ENCODE measurements at places on chromosomes 4 and X.

DNA sequence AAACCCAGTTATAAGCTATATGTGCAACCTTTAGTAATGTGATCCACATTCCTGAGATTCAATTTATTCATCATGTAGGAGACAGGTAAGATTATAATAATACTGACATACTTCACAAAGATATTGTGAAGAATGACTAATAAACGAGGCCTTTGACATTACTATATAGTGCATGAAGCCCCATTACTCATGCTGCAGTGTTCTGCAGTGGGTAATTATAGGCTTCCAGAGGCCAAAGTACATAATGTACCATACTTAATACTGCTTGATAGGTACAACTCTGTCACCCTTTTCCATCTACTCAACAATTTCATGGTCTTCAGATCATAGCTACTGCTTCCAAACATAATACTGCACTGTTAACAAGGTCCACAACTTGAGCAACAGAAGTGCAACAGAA lies 68.9 kb downstream of the COL25A1 start:
- no peak overlapping the region for H3K4me3 ChIP-seq
- no peaks in the 10 kb centered on the region for H3K36me3 ChIP-seq
- no peaks in the 10 kb centered on the region for H3K4me1 ChIP-seq
- H3K27me3 ChIP-seq = no peaks in the 10 kb centered on the region
- H3K27ac ChIP-seq = no peak overlapping the region

- DNase-seq = no peak
- H3K4me1 ChIP-seq = peaks cover 8% of the 10 kb centered on the region
- no peak overlapping the region for H3K4me3 ChIP-seq
- no peaks in the 10 kb centered on the region for H3K27me3 ChIP-seq
- H3K36me3 ChIP-seq = peaks cover 9% of the 10 kb centered on the region
These were observed 85.3 kb downstream of the GATB start for GRCh38 chr4:151675411-151675971.

GRCh38 chr4:53584658-53585057 lies 6.6 kb downstream of the LNX1 start:
- H3K4me3 ChIP-seq = no peak overlapping the region
- no peaks in the 10 kb centered on the region for H3K27me3 ChIP-seq
- DNase-seq = no peak
- H3K27ac ChIP-seq = no peak overlapping the region
- no peaks in the 10 kb centered on the region for H3K36me3 ChIP-seq

- H3K4me1 ChIP-seq = no peaks in the 10 kb centered on the region
- no peak for DNase-seq
- H3K27ac ChIP-seq = no peak overlapping the region
- 0 out of 3 replicates have a peak, but pooled peaks cover 5% of the 10 kb centered on the region for H3K36me3 ChIP-seq
- no peak overlapping the region for H3K4me3 ChIP-seq
These were observed 89.9 kb upstream of the TLR2 start for GRCh38 chr4:153594210-153594609.

DNA sequence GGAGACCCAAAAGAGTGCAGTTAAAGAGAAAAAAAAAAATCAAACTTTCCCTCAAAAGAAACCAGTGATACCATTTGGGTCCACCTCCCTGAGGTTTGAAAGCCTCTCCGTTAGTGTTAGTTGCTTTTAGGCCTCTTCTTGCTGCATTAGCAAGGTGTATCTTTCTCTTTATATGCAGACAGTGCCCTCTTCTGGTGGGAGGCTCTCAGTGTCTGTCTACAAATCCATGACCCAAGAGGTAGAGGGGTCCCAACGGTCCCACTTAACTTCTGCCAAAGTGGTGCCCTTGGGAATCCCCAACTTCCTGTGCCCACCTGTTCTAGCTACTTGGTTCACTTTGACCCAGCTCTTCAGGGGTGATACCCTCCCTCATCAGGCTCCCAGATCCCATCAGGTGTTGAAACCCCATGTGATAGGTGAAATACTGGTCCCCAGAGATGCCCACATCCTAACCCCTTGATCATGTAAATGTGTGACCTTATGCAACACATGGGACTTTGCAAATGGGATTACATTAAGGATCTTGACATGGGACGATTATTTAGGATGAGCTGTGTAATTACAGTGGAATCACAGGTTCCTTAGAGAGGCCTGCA lies 63.7 kb upstream of the CD99 start:
- no peak overlapping the region for H3K27ac ChIP-seq
- H3K4me1 ChIP-seq = no peaks in the 10 kb centered on the region
- peaks cover 11% of the 10 kb centered on the region for H3K36me3 ChIP-seq
- H3K4me3 ChIP-seq = no peak overlapping the region

GRCh38 chrX:110374559-110374958 lies 15.9 kb downstream of the RTL9 start:
- no peak overlapping the region for H3K4me3 ChIP-seq
- H3K27me3 ChIP-seq = no peaks in the 10 kb centered on the region
- no peaks in the 10 kb centered on the region for H3K4me1 ChIP-seq

GRCh38 chrX:33171041-33171440 lies 40.3 kb downstream of the DMD start:
- H3K27me3 ChIP-seq = no peaks in the 10 kb centered on the region
- no peak for DNase-seq
- H3K36me3 ChIP-seq = no peaks in the 10 kb centered on the region
- no peak overlapping the region for H3K27ac ChIP-seq

DNA sequence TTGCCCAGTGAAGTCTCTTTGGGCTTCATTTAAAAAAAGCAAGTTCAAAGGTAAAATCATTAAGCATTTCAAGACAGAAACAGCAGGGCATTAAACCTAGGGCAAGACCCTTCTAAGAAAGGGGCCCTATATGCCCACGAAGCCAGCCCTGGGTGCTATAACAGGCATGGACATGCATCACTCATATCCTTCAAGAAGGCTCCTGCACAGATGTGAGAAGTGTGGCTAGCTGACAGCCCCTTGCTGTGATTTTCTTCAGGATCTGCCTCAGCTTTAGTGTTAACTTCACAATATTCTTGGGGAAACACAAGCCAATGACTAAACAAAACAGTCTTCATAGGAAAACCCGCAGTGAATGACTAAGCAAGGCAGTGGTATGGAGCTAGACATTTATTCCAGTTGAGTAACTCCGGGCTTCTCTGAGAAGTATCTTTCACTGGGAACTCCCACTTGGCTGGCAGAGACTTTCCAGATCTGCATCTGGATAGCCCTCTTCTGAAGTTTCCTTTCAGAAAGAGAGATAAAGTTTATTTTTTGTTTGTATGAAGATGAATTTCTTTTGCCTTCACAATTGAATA lies 11.9 kb upstream of the MAOA start:
- no peak for DNase-seq
- no peak overlapping the region for H3K27ac ChIP-seq
- H3K36me3 ChIP-seq = no peaks in the 10 kb centered on the region
- no peak overlapping the region for H3K4me3 ChIP-seq

DNA sequence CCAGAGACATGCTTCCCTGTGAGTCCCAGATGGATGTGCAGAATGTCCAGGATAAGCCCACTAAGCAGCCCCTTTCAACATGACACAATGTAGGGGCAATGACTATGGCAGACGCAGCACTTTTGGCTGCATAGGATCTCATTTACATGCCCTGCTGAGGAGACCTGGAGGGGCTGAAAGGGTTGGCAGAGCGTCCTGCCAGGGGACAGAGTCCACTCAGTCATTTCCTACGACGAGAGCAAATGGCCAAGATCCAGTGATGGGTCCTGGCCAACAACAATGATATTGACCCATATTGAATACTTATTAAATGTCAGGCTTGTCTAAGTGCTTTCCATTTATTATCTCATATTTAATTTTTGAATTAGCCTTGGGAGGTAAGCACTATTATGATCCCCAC lies 41.4 kb downstream of the LGI2 start:
- no peak overlapping the region for H3K4me3 ChIP-seq
- no peak for DNase-seq
- H3K27ac ChIP-seq = no peak overlapping the region
- no peaks in the 10 kb centered on the region for H3K4me1 ChIP-seq
- no peaks in the 10 kb centered on the region for H3K36me3 ChIP-seq

DNA sequence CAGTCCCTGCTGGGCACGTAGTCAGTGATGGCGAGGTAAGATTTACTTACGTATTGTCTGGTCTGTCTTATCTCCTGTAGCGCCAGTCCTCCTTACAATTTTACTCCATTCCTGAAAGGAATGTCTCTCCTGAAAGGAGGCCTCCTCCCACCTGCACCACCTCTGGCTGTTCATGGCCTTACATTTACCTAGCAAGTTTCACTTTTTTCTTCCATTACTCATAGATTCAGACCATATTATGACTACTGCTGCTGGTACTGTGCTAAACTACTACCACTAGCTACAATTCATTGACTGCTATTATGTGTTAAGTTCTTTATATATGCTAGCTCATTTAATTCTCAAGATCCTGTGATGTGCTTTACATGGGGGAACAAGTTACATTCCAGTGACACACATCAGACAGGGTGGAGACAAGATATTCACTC lies 189.9 kb downstream of the BMPR1B start:
- H3K4me3 ChIP-seq = no peak overlapping the region
- no peak overlapping the region for H3K27ac ChIP-seq
- no peaks in the 10 kb centered on the region for H3K4me1 ChIP-seq
- no peak for DNase-seq
- no peaks in the 10 kb centered on the region for H3K36me3 ChIP-seq

DNA sequence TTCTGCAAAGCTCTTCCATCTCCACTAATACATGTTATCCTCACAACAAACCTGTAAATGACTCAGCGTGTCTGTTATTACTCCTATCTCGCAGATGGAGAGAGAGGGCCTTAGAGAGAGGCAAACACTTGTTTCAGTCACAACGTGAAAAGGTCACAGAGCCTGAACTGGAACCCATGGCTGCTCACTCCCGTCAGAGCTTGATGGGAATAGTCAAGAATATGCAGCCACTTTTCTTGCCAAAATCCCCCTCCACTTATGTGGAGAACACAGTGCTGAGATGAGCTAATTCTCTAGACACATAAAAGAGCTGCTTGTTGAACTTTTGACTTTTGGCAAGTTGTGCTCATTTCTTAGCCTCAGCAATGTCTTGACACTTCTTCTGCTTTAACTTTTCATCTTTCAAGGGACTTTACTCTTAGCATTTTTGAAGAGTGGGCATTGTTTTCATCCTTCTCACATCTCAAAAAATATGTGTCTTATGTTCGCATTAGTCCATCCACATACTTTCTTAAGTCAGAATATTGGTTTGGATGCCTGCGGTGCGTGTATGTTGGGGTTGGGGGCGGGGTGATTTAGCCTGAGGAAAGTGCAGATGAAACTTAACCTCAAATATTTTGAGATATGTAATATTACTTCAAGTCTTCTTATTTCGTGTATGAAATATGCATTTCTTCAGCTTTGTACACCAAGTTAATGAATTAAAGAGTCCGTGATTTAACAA lies 69.2 kb downstream of the SYNPO2 start:
- no peak for DNase-seq
- no peaks in the 10 kb centered on the region for H3K27me3 ChIP-seq
- no peak overlapping the region for H3K4me3 ChIP-seq
- no peaks in the 10 kb centered on the region for H3K4me1 ChIP-seq
- H3K36me3 ChIP-seq = no peaks in the 10 kb centered on the region
- H3K27ac ChIP-seq = no peak overlapping the region

DNA sequence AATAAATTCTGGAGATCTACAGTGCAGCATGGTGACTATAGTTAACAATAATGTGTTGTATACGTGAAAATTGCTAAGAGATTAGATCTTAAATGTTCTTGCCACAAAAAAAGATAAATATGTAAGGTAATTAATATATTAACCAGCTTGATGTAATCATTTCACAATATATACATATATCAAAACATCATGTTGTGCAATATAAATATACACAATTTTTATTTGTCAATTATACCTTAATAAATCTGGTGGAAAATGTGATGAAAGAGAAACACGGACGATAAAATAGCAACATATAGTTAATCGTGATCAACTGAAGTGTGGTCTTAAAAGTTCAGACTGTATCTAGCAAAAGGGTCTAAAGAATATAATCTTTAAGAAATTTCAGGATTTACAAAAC lies 16.5 kb upstream of the NDNF start:
- no peak overlapping the region for H3K27ac ChIP-seq
- no peak overlapping the region for H3K4me3 ChIP-seq
- no peaks in the 10 kb centered on the region for H3K4me1 ChIP-seq
- no peaks in the 10 kb centered on the region for H3K27me3 ChIP-seq
- H3K36me3 ChIP-seq = no peaks in the 10 kb centered on the region
- DNase-seq = no peak

DNA sequence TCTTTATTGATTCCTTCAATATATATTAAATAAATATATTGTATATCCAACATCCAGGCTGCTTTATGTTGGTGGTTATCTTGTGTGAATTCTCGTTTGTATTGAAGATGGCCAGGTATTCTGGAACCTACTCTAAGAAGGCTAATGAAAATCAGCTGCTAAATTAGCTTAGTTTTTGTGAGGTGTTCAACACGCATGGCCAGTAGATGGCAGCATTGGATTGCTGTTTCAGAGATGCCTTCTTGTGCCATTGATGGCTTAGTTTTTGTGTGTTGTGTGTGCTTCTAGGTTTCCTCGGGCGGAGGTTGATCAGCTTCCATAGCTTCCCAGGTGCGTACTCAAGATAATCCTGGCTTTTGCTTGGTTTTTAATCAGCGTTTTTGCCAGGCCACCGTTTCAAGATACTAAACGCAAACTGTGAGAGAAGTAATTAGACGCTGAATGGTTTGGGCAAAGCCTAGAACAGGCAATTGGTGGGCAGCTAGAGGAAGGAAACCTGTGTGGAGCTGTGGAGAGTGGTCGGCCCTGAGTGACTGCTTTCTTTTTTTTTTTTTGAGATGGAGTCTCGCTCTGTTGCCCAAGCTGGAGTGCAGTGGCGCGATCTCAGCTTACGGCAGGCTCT lies 15.1 kb downstream of the NOCT start:
- H3K36me3 ChIP-seq = peaks cover 11% of the 10 kb centered on the region
- no peak overlapping the region for H3K27ac ChIP-seq
- peak; percentile 67 for DNase-seq
- no peak overlapping the region for H3K4me3 ChIP-seq
- H3K27me3 ChIP-seq = no peaks in the 10 kb centered on the region

DNA sequence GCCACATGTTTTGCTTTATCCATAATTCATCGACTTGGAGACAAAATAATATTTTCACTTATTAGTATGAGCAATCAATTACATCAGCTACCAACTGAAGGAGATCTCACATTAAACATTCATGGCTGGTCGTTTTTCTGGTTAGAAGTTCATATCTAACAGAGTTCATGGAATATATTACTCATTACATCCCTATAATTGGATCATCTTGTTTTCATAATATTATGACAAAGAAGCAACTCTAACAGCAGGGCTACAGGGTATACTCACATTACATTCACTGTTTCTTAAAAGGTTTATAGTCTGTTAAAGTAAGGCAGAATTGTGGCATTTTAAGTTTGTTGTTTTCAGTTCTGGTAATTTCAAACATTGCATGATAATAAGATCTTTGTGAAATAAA lies 33.0 kb downstream of the GSTCD start:
- H3K36me3 ChIP-seq = no peaks in the 10 kb centered on the region
- no peaks in the 10 kb centered on the region for H3K27me3 ChIP-seq
- DNase-seq = no peak
- H3K4me1 ChIP-seq = no peaks in the 10 kb centered on the region
- no peak overlapping the region for H3K4me3 ChIP-seq
- no peak overlapping the region for H3K27ac ChIP-seq

- no peaks in the 10 kb centered on the region for H3K27me3 ChIP-seq
- no peaks in the 10 kb centered on the region for H3K36me3 ChIP-seq
- H3K4me1 ChIP-seq = no peaks in the 10 kb centered on the region
- no peak for DNase-seq
These were observed 39.7 kb downstream of the VEGFC start for GRCh38 chr4:176753049-176753448.
